ENCODE measurements at places on chromosomes 2 and 18. TPM values are rescaled to one million over a fixed set of nuclear protein-coding genes. Genes with fewer than 3 reads are reported as not detected.

The UGT1A7 gene
- total RNA-seq: not detected

DNA sequence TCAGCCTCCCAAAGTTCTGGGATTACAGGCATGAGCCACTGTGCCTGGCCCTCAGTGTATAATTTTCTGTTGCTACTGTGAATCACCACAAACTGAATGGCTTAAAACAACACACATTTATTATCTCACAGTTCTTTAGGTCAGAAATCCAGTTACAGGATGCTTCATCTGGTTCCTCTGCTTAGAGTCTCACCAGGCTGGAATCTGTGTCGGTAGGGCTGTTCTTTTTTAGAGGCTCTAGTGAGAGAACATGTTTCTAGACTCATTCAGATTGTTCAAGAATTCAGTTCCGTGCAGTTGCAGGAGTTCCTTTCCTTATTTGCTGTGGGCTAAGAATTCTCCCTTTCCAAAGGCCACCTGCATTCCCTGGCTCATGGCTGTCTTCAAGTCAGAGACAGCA, 22.2 kb downstream of the CCDC121 start:
- no peak for DNase-seq

DNA sequence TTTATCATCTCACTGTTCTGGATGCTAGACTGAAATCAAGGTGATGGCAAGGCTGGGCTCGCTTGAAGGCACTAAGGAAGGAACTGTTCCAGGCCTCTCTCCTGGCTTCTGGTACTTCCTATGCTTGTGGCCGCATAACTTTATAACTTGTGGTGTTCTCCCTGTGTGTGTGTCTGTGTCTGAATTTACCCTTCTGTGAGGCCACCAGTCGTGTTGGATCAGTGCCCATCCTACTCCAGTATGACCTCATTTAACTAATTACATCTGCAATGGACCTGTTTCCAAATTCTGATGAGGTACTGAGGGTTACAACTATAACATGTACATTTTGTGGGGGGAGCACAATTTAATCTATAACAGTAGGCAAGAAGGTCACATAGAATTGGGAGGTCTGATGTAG, 41.6 kb downstream of the LYPD6B start:
- DNase-seq: no peak

The MTLN gene
- total RNA-seq: 193 TPM

- peak; percentile 97 for DNase-seq
Measured at GRCh38 chr2:96760036-96760985, at the start of gene CNNM4. Gene CNNM4, plus strand, starts transcription at chr2:96760902. Its CDS starts 98 bp downstream, at chr2:96761000.

DNA sequence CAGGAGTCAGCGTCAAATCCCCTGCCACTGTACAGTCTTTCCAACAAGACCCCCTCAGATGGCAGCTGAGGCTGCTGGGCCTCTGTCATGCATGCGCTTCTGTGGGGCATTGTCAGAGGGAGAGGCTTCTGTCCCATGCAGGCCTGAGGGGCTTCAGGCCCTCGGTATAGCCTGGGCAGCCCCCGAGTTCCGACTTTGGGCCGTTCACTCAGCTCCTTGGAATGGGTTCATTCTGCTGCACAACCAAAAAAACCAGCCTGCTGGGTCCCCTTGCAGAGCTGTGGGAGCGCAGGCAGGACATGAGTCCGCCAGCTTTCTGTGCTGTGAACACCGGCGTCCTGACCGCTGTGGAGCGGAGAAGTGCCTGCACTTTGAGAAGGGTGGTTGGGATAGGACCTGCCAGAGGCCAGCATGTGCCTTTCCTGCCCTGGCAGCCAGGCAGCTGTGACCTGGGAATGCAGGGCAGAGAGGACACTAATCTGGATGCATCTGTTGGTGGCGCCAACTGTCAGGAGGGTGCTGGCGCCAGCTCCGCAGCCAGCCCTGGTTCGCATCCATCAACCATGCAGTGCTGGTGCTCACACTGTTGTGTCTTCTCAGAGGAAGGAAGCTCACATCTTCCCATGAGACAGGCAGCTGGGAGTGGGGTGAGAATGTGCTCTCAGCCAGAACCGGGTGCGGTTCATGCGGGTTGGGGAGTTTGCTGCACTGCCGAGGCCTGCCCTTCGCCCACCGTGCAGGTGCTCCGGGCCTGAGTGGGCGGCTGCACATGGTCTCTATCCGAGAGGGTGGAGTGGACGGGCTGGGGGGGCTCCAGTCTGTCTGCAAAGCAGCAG, 14.3 kb downstream of the ARHGEF4 start:
- peak; percentile 54 for DNase-seq

- DNase-seq: no peak
Measured at GRCh38 chr2:192560326-192560725, 365.6 kb upstream of the TMEFF2 start.

DNA sequence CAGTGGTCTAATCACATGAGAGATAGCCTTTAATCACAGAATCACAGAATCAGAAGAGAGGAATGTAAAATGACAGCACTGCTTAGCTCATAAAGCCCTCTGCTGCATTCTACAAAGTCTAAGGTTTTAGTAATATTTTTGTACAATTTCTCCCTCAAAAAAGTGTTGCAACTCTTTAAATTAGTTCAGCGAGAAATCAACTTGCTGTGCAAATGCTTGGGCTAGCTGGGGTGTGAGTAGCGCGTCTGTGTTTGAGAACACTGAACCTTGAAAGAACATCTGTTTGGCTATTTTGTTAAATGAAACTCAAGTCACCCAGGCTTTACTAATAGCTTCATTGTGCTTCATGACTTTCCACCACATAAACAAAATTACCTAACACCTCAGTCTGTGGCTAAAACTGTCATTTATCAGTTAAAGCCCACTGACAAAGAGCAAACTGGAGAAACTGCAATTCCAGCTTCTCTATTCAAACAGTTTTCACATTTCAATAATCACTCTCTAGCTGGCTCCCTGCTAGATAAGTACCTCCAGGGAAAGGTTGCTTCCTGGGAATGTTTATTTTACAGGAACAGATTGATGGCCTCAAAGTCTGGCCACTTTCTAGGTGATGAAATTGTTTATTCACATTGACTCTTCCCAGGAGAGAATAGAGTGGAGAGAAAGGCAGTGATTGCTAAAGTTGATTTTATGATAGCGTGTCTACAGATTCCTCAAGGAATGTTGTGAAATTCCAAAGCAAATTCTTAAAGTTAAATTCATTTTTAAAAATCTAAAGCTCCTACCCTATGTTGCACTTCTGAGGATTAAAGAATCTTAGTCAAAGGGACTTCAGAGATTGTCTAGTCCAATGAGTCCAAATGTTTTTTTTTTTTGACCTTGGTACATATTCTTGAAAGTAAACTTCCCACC, 36.0 kb upstream of the STAT1 start:
- no peak for DNase-seq
